ENCODE measurements at places on chromosomes 2 and 18.

GRCh38 chr2:232528746-232529460, 2.9 kb downstream of the CHRND start:
- DNase-seq = no peak

DNA sequence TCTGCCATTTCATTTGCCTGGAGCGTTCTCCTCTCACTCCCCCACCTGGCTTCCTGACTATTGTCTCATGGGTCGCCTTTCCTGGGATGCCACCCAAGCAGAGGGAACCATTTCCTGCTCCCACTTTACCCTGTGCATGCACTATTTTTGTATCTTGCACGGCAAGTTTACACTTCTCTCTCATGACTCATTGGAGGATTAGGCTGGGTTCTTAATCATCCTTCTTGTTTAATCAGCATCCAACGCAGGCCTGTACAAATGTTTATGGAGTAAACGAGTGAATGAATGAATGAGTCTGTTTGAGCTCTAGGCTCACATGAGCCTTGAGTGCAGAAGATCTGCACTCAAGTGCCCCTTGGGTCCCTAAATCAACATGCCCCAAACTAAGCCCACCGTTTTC, 3.8 kb upstream of the ARHGAP25 start:
- peak; percentile 26 for DNase-seq

DNA sequence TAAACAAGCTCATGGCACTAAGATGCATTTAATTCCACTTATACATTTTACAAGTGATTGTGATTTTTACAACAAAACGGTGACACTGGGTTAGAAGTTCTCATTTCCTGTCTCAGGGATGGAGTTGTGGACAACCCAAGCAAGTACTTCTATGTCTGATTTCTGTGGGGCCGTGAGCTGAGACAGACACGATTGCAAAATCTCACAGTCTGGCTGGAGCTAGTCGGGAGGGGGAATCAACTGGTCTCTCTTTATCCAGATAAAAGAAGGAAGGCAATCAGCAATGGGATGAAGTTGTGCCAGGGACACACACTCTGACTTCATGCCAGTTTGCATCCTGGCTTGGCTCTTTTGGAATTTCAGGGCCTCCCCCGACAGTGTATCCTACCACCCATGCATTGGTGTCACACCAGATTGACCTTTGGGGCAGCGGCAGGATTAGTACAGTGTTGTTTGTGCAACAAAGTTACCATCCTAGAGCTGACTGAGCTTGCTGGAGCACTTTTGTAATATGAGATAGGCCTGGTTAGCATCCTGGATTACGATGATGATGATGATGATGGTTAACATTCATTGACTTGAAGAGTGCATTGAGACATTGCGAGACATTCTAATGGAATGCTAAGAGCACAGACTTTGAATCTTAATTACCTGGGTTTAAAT, 98.8 kb downstream of the CTAGE1 start:
- peak; percentile 79 for DNase-seq

GRCh38 chr2:213271947-213272346, 12.3 kb upstream of the SPAG16 start:
- no peak for DNase-seq

DNA sequence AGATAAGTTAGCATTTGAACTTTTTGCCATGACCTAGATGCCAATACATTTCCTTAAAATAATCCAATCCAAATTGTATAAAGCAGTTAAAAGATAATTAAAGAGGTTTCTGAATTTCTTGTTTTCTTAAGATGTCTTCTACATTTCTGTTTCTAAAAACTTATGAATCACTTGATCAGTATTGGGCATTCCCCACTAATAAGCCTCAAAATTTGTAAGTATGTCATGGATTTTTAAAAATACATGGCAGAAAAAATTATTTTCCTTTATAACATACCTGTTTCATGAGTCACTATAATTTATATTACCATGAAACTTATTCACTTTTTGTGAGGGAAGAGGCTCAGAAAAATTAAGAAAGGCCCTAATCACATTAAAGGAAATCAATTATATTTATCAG, 90.3 kb upstream of the TFPI start:
- peak; percentile 28 for DNase-seq

- no peak for DNase-seq
Observed at GRCh38 chr18:2871111-2871720, 24.4 kb downstream of the EMILIN2 start.

DNA sequence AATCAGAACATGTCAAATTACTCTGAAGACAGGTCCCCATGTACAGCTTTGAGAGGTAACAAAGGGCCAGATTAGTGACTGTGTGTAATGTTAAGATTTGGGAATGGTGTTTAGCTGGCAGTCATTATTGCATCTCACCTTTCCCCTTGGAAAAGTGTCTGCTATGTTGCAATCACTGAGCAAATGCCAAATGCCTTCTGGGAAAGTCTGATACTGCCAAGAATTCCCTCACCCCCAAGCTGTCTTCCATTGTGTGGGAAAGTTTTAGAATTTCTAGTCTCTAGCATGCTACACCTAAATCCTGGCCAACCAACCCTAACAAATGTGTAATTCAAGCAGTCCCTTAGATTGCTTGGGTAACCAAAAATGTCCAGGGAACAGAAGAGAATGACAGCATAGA, 13.6 kb upstream of the PELI1 start:
- peak; percentile 86 for DNase-seq

- DNase-seq = no peak
Observed at GRCh38 chr2:3751806-3752205, 48.4 kb downstream of the DCDC2C start.

DNA sequence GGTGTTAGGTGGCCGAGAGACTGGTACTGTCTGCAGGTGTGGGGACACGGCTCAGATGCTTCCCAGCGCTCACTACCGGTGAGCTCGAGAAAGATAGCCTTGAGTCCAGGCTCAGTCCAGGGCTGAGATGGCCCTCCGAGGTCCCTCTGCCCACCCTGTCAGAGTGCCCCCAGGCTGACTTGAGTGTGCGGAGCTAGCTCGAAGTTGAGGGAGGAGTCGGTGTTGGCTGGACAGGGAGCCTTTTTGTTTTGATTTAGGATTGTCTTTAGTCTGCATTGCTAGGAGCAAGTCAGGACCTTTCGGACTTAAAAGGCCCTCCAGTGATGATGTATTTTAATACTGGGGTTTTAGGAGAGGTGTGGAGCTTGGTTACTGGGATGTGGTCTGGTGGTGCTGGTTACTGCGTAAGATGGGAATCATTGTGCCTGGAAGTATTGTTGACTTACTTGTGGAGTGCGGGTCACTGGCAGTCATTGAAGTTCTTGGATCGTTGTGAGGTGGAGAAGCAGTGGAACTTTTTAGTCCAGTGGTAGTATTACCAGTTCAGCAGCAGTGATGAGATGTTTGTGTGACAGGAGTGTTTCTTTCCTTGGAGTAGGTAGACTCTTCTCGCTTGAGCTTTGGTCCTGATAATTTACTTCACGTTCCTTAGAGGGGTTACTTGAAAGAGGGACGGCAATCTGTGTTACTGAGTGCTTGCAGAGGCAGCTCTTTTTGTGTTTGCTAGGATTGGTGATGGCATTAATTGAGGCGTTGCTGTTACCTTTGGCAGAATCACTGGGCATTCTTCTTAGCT, 633 bp downstream of the KIAA1328 start:
- DNase-seq = peak; percentile 27

DNA sequence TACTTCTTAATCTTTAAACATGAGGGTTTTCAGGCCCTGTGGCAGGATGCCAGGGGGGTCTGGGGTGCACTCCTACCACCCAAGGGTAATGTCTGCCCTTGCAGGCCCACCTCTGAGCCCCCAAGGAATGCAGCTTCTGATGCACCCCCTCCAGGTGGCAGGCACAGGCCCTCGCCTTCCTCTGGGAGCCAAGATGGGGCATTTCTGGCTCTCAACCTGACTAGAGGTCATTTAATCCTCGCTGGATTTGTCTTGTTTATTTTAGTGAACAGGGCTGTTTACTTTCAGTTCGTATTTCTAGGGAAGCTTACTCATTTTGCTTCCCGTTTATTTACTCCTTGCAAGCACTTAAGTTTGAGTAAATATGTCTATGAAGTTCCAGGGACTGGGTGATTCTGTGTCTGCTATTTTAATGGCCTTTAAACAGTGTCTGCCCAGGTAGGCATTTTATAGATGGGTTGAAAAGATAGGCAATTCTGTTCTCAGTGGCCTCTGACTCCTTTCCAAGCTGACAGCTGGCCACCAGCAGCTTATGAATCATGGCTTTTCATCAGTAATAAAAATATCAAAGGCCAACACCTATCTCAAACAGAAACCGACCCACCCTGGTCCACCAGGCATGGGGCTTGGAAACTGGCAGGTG, 11.1 kb upstream of the DNPEP start:
- DNase-seq = peak; percentile 21

GRCh38 chr2:133972786-133973185, 281.1 kb upstream of the MGAT5 start:
- peak; percentile 29 for DNase-seq

- no peak for DNase-seq
Observed at GRCh38 chr18:30903566-30903965, 139.0 kb downstream of the DSC3 start.

Data from cardiac fibroblast (primary cell).